ENCODE measurements at places on chromosomes 1 and 21.

- H3K4me1 ChIP-seq: no peaks in the 10 kb centered on the region
- no peak overlapping the region for H3K27ac ChIP-seq
- H3K36me3 ChIP-seq: no peaks in the 10 kb centered on the region
- H3K27me3 ChIP-seq: no peaks in the 10 kb centered on the region
- DNase-seq: no peak
- H3K4me3 ChIP-seq: peak overlapping the region; percentile 29
Measured at GRCh38 chr1:208988811-208989222, 594.7 kb upstream of the CAMK1G start.

GRCh38 chr1:18955441-18956192, 859 bp downstream of the IFFO2 start:
- H3K27me3 ChIP-seq: no peaks in the 10 kb centered on the region
- H3K4me3 ChIP-seq: peak overlapping the region; percentile 73
- H3K36me3 ChIP-seq: no peaks in the 10 kb centered on the region
- peaks cover 14% of the 10 kb centered on the region for H3K4me1 ChIP-seq

DNA sequence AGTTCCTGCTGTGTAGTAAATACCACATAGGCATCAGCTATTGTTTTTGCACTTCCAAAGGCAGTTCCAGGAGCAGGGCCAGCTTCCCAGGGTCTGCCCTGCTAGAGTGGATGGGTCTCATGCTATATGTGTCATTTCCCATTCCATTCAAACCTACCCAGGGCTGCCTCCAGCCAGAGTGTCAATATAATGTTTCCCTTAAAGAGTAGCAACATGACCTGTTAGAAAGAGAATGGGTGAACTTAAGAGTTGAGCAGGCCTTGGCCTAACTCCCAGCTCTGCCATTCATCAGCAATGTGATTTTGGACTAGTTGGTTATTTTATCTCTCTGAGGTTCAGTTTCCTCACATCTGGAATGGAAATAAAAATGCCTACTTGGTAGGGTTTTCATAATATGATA, 44.9 kb downstream of the RAB3B start:
- H3K27me3 ChIP-seq: no peaks in the 10 kb centered on the region
- H3K36me3 ChIP-seq: no peaks in the 10 kb centered on the region
- no peak overlapping the region for H3K4me3 ChIP-seq
- H3K4me1 ChIP-seq: no peaks in the 10 kb centered on the region
- H3K27ac ChIP-seq: no peak overlapping the region
- no peak for DNase-seq

DNA sequence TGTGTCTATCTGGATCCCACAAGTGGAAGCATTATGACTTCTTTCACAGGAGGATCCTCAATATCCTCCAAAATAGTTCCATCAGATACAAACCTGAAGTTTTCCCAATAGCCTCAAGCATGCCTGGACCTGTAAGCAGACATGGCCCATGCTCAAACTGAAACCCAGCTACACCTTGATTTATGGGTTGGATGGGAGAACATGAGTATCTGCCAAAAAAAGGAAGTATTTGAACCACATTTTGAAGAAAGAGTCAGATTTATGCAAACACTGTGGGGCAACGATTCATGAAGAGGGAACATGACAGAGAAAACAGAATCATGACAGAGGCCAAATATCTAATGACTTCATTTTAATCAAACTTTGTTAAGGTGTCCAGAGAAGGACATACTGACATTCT, 351.0 kb upstream of the NFIA start:
- H3K4me3 ChIP-seq: no peak overlapping the region
- no peaks in the 10 kb centered on the region for H3K36me3 ChIP-seq
- no peaks in the 10 kb centered on the region for H3K4me1 ChIP-seq
- H3K27me3 ChIP-seq: no peaks in the 10 kb centered on the region
- DNase-seq: no peak
- H3K27ac ChIP-seq: no peak overlapping the region

DNA sequence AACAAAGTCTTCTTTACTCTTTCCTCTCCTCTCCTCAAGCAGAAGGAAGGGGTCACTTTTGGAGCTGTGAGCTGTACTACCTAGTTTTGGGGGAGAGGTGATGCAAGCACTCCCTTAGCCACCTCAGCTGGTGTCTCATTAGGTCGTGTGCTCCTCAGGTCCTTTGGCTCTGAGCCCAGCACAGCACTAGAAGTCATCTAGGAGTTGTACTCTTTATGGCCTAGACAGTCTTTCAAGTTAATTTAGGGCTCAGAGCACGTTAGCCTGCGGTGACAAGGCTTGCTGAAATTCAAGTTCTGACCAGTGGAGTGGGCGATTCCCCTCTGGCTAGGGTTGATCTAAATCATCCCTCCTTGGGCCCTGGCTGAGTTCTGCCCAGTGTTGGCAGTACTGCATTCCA, 48.0 kb upstream of the WDR26 start:
- no peaks in the 10 kb centered on the region for H3K36me3 ChIP-seq
- no peak overlapping the region for H3K4me3 ChIP-seq
- no peak for DNase-seq
- no peaks in the 10 kb centered on the region for H3K4me1 ChIP-seq
- no peaks in the 10 kb centered on the region for H3K27me3 ChIP-seq

- peak; percentile 89 for DNase-seq
- peak overlapping the region; percentile 27 for H3K27ac ChIP-seq
- no peaks in the 10 kb centered on the region for H3K36me3 ChIP-seq
- H3K27me3 ChIP-seq: no peaks in the 10 kb centered on the region
Measured at GRCh38 chr1:59393211-59394180, 96.6 kb downstream of the FGGY start.
